ENCODE measurements at places on chromosomes 2 and 18. TPM values are rescaled to one million over a fixed set of nuclear protein-coding genes. Genes with fewer than 3 reads are reported as not detected.

UGT1A10 gene
- not detected for polyA plus RNA-seq

FBLN7 gene
- polyA plus RNA-seq, result 14.8 TPM

FTCDNL1 gene
- 1.7 TPM for polyA plus RNA-seq

ALPG gene
- not detected for polyA plus RNA-seq

PPIL3 gene
- polyA plus RNA-seq, result 70.3 TPM

ZNF514 gene
- 25.0 TPM for polyA plus RNA-seq

STARD6 gene
- polyA plus RNA-seq, result 0.42 TPM

PRSS56 gene
- not detected for polyA plus RNA-seq

PLGLB2 gene
- 4.9 TPM for polyA plus RNA-seq

RGPD4 gene
- 0.03 TPM for polyA plus RNA-seq

DNAJC10 gene
- polyA plus RNA-seq, result 194 TPM

RESP18 gene
- polyA plus RNA-seq, result not detected

OBSL1 gene
- polyA plus RNA-seq, result 149 TPM

ASB18 gene
- not detected for polyA plus RNA-seq

FAM124B gene
- polyA plus RNA-seq, result 2.2 TPM

PMAIP1 gene
- polyA plus RNA-seq, result 3.3 TPM

SRBD1 gene
- 20.8 TPM for polyA plus RNA-seq

PLA2R1 gene
- 79.0 TPM for polyA plus RNA-seq

POTEI gene
- polyA plus RNA-seq, result 0.17 TPM

ADGRF3 gene
- 3.3 TPM for polyA plus RNA-seq

SLC14A1 gene
- polyA plus RNA-seq, result 6.2 TPM

CACNB4 gene
- polyA plus RNA-seq, result 16.7 TPM

MAP2 gene
- 33.0 TPM for polyA plus RNA-seq

SCN7A gene
- 15.3 TPM for polyA plus RNA-seq

CD8B2 gene
- polyA plus RNA-seq, result 0.15 TPM

GAD1 gene
- polyA plus RNA-seq, result 3.1 TPM

RPIA gene
- polyA plus RNA-seq, result 30.0 TPM

AKAIN1 gene
- not detected for polyA plus RNA-seq

FAM110C gene
- 25.5 TPM for polyA plus RNA-seq

DSG4 gene
- polyA plus RNA-seq, result not detected

PTPN18 gene
- polyA plus RNA-seq, result 25.5 TPM

UGT1A6 gene
- 2.5 TPM for polyA plus RNA-seq

RFX8 gene
- polyA plus RNA-seq, result 1.1 TPM

DGKD gene
- 30.4 TPM for polyA plus RNA-seq

MAP3K19 gene
- polyA plus RNA-seq, result 0.32 TPM

CCL20 gene
- polyA plus RNA-seq, result 0.74 TPM

Data from renal cortex interstitium (tissue), 15 donors.